Muscle of leg (tissue), 16 donors: ENCODE measurements at places on chromosomes 16 and 17. TPM values are rescaled to one million over a fixed set of nuclear protein-coding genes. Genes with fewer than 3 reads are reported as not detected.

DNA sequence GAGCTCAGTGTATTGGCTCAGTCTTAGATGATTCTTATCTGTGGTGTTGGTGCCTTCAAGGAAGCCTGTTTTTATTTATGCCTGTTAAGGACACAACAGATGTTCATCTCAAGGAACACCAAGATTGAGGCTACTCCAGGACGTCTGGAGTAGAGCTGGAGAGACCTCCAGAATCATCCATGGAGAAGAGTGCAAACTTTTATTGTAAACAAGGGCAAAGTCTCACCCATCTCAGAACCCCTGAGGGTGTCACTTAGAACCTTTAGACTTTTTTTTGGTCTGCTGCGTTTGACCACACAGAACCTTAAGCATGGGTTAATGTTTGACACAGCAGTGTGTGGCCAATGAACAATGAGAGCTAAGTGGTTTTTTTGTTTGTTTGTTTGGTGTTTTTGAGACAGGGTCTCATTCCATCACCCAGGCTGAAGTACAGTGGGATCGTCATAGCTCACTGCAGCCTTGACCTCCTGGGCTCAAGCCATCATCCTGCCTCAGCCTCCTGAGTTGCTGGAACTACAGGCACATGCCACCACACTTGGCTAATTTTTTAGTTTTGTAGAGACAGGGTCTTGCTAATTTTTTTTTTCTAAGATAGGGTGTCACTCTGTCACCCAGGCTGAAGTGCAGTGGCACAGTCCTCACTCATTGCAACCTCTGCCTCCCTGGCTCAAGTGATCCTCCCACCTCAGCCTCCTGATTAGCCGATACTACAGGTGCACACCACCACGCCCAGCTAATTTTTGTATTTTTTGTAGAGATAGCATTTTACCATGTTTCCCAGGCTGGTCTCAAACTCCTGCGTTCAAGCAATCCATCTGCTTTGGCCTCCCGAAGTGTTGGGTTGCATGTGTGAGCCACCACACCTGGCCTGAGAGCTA is 16.3 kb downstream of the SLC47A1 start:
- no peak for DNase-seq

GRCh38 chr17:34220752-34221395 is 34.2 kb upstream of the CCL2 start:
- no peak for DNase-seq

GRCh38 chr17:21272881-21273792 is 11.4 kb upstream of the MAP2K3 start:
- DNase-seq = peak; percentile 4

GRCh38 chr16:24583494-24583893 is 44.1 kb downstream of the RBBP6 start:
- no peak for DNase-seq

The ENPP7 gene
- not detected for total RNA-seq

The CCDC40 gene
- total RNA-seq = 4.7 TPM
